ENCODE measurements at places on chromosomes 3 and 15.

GRCh38 chr15:73575636-73576247 lies 57.4 kb downstream of the NPTN start:
- DNase-seq = no peak

- no peak for DNase-seq
These were observed 40.5 kb upstream of the CCR4 start for GRCh38 chr3:32910954-32911353.

DNA sequence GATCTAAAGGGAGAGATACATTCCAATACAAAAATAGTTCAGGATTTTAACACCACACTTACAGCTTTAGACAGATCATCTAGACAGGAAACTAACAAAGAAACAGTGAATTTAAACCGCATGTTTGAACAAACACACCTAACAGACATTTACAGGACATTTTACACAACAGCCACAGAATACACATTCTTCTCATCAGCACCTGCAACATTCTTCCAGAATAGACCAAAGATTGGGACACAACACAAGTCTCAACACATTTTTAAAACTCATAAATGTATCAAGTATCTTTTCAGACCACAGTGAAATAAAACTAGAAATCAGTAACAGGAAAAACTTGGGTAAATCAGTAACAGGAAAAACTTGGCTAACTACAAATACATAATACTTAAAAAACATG lies 256.3 kb downstream of the MCTP2 start:
- no peak for DNase-seq

DNA sequence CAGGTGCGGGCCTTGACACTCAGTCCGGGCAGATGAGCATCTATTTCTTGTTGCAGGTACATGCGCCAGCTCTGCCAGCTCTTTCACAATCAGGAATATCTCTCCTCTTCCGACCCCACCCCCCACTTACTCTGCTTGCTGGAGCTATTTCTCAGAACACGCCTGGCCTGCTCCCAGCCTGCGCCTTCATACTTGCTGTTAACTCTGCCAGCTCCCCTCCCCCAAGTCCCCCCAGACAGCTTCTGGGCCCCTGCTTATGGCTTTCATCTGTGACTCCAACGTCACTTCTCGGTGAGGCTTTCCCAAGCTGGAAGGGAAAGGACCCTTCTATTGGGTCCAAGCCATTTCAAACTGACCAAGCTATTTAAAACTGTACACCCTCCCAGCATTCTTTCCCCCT lies 15.2 kb downstream of the MAGEF1 start:
- DNase-seq = no peak

DNA sequence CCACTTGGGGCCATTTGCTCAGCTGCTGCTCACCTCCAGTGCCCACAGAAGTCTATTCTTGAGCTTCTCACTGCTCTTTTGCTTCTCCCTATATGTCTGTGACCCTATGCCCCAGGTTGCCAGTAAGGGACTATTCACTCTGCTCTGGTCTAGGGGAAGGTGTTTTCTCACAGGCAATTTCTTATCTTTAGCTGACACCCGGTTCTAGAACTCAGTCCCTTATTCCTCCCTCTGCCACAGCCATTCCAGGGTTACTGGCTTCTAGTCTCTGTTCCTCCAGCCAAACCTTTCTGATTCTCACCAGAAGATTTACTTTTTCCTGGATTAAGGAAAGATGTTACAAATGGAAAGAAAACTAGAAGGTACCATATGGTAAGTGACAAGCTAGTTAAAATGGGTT lies 574.0 kb downstream of the NTRK3 start:
- DNase-seq = no peak

DNA sequence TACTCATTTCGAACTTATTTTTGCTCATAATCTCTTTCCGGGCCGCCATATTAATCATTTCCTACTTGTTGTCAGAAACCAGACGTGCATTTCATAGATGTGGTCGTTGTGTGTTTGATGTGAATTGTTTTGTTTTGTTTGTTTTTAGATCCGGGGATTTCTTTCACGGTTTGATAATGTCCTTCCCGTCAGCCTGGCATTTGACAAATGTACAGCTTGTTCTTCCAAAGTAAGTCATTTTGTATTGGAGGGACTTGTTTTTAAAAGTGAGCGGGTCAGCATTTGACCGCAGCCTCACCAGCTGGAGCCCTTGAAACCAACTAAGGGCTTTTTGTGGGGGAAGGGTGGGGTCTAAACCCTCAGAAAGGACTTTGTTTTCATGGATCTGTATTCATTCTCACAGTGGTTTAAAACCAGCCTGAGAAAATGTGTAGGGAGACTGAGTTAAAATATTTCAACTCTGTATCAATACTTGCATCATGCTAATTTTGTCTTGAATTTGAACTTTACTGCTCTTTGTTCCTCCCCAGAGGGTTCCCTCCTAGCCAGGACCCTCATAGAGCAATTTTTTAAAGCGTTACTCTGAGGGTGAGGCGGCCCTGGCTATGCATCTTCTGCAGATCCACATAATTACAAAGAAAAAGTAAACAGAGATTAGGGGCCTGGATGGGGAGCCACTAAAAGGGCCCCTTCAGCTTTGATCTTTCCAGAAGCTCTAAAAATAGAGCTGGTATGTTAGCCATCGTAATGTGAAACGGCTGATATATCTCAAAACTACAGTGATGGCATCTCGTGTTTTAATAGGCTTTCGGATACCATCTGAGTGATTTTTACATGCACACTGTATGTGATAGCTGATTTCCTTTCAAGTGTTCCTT lies 107.9 kb downstream of the ATG7 start:
- no peak for DNase-seq

DNA sequence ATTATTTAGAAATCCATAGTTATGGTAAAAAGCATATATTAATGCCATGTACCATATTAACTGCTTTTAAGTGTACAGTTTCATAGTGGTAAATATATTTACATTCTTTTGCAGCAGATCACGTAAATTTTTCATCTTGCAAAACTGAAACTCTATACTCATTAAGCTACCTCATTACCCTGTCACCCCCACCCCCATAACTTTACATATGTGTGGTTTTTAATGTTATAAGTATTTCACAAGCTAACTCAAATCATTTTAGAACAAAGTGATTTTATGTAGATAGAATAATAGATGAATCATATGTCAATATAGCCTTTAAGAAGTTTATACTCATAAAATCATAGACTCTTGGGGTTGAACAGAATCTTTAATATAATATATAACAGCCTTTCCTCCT lies 7.1 kb upstream of the TP63 start:
- no peak for DNase-seq

DNA sequence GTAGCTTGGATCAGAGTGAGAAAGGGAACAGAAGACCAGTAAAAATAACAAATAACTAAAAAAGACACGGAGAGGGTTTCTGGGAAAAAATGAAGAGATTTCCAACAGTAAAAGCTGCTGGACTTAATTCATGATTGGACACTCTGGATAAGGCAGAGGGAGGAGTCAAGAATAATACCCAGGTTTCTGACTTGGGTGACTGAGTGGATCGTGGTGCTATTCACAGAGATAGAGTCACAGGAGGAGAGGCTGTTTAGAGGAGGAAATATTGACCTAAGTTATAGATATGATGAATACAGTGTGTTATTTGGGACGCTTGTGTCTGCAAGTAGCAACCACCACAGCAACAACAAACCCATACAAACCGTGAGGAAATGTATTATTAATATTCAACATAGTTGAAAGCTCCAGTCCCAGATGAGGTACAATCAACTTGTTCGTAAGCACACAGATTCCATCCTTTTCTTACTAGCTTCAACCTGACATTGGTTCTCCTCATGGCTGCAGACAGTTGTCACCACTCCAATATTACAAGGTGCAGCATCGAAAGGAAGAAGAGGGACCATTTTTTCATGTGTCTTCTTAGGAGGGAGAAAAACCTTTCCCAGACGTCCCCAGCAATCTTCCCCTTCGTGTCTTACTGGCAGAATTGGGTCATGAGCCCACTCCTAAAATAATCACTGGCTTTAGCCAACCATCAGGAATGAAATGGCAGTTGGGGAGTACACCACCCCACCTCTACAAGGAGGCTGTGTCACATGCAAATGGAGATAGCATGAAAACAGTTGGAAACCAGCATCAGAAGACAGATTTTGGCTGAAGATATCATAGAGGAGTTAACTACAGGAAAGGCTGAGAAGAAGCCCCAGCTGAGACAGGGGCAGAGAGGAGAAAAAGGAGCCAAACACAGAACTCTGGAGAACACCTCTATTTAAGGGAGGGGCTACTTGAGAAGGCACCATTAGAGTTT lies 387.8 kb downstream of the SHQ1 start:
- no peak for DNase-seq

DNA sequence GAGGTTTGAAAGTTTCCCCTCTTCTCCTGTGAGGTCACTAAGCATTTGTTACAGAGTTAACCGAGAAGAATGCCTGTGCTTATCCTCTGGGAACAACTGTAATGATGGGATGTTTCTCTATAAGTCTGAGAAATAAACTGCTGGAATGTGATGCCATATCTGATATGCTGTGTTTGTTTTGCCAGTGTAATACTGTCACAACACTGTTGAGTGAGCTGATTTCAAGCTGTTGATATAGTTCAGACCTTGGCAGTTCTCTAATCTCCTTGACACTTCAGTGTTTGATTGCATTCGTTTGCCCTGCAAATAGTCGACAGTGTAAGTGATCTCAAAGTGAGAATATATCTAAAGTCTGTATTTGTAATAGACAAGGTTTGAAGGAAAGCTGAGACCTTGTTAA lies 73.3 kb downstream of the PTPRG start:
- DNase-seq = no peak

DNA sequence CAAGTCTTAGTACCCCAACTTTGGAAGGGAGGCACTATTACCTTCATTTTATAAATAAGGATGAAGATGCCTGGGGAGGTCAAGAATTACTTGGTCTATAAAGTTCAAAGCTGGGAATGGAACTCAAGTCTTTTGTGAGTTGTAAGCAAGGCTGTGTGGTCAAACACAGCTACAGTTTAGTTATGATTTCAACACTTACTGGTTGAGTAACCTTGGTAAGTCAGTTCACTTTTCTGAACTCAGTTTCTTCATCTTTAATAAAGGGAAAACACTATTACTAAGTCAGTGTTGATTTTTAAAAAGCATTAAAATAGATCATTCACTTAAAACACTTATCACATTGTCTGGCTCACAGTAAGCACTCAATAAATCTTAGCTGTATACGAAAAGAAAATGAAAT lies 200.4 kb upstream of the ADAMTS9 start:
- no peak for DNase-seq

DNA sequence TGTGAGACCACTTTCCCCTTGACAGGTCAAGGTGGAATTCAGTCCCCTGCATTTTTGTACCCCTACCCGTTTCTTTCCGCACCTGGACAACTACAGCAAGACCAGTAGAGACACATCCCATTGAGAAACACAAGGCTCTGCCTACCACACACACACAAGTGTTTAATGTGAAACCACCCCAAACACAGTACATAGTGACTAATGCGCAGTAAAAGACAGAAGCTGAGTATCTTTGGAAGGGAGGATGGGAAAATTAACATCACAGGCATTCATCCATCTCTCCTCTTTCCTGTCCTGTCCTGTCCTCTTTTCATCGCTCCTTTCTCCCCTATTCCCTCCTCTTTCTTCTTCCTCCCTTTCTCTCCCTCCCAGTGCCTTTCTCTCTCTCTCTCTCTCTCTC lies 64.8 kb downstream of the SCN11A start:
- DNase-seq = no peak

DNA sequence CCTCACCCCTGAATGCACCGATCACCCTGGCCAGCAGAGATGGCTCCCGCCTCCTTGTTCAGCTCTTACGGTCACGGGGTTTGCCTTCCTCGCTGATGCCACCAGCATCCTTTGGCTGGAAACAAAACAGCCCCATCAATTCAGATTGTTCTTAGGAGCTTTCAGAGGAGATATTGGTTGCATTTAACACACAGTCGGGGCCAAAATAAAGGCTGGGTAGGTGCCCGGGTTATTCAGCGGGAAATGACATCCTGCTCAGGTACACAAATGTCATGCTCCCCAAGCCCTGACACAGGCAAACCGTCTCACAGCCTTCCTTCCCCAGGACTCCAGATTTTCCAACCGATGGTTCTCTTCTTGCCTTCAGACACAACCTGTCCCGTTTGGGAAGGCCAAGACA lies 62.4 kb upstream of the MEF2A start:
- DNase-seq = no peak

- no peak for DNase-seq
These were observed 135.0 kb downstream of the IMPG2 start for GRCh38 chr3:101185341-101185740.

- no peak for DNase-seq
These were observed 16.0 kb downstream of the GOLGA8S start for GRCh38 chr15:23370578-23370977.

GRCh38 chr3:151436675-151437446 lies 24.0 kb downstream of the IGSF10 start:
- DNase-seq = no peak

GRCh38 chr15:65037309-65037708 lies 7.9 kb upstream of the MTFMT start:
- DNase-seq = no peak

DNA sequence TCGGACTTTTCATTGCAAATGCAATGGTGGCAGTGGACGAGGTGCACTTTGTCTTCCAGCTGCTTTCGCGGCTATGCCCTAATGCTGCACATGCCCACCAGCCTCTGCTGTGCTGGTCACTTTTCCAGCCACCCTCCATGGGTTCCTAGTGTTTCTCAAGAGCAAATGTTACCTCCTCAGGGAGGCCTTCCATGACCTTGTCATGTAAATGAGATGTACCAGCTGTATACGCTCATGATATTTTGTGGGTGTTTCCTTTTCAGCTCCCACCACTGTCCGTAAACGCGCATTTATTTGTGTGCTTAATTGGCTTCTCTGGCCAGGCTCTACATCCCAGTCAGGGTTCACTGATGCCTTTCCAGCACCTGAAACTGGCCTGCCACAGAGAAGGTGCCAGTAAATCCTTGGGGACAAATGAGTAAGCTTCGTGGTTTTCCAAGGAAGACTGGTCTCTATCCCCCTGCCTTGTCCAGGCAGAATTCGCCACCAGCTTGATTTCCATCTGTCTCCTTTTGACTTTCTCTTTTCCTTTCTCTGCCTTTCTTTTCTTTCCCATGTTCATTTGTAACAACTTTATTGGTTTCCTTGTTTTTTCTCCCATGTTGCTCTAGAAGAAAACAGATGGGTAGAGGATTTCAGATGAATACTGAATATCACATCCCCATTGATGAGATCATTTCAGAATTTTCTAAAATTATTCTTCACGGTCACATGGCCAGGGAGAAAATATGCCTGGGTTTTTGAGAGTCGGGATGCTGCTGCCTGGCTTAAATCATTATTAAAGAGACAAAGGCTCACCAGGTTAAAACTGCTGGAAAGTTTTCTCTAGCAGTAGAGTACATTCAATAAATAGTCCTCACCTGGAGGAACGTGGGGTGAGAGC lies 82.5 kb downstream of the CHST2 start:
- no peak for DNase-seq

- no peak for DNase-seq
These were observed 270.2 kb downstream of the ROBO1 start for GRCh38 chr3:79497447-79498111.

- no peak for DNase-seq
These were observed 10.9 kb upstream of the PLCL2 start for GRCh38 chr3:16873872-16874271.

- no peak for DNase-seq
These were observed 50.2 kb downstream of the GABRB3 start for GRCh38 chr15:26722621-26723160.

Data from stimulated activated CD8-positive, alpha-beta memory T cell treated with anti-CD3 and anti-CD28 coated beads, Interleukin-4, amount 100 ng/mL, for 24 hours (primary cell).